ENCODE measurements at places on chromosomes 3 and 15.

GRCh38 chr15:42056934-42057798, 36.3 kb upstream of the PLA2G4E start:
- no peak overlapping the region for H3K4me3 ChIP-seq
- H3K27ac ChIP-seq, result no peak overlapping the region
- no peaks in the 10 kb centered on the region for H3K4me1 ChIP-seq
- no peaks in the 10 kb centered on the region for H3K36me3 ChIP-seq

DNA sequence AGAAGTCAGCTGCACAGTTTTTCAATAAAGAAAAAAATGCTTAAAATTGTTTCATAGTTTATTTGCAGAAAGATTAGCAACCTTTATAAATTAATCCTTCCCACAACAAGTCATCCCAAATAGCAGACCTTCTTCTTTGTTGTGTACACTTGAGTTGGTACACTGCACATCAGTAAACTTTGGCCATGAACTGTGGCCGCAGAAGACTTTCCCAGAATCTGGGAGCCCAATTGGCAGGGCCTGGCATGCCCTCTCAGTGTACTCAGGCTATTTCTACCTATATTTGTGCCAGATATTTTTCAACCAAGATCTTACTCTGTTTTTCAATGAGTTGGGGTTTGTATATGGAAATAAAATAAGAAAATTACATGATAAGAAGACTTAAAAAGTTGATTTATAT, 133.1 kb downstream of the DIPK2A start:
- no peaks in the 10 kb centered on the region for H3K36me3 ChIP-seq
- H3K27ac ChIP-seq, result no peak overlapping the region
- no peaks in the 10 kb centered on the region for H3K27me3 ChIP-seq
- DNase-seq, result no peak
- H3K4me1 ChIP-seq, result peaks cover 15% of the 10 kb centered on the region

- DNase-seq, result peak; percentile 16
- no peaks in the 10 kb centered on the region for H3K36me3 ChIP-seq
- peak overlapping the region; percentile 35 for H3K4me3 ChIP-seq
- H3K4me1 ChIP-seq, result peaks cover 13% of the 10 kb centered on the region
- peaks cover 2% of the 10 kb centered on the region for H3K27me3 ChIP-seq
Observed at GRCh38 chr3:112735926-112736325, 95.0 kb upstream of the CCDC80 start.

GRCh38 chr15:44647637-44648036, 15.8 kb downstream of the SPG11 start:
- H3K4me1 ChIP-seq, result no peaks in the 10 kb centered on the region
- H3K36me3 ChIP-seq, result peaks cover 18% of the 10 kb centered on the region
- H3K27ac ChIP-seq, result no peak overlapping the region

GRCh38 chr3:46456118-46456517, 8.6 kb downstream of the LTF start:
- H3K27ac ChIP-seq, result no peak overlapping the region
- no peak for DNase-seq
- peaks cover 3% of the 10 kb centered on the region for H3K27me3 ChIP-seq
- H3K4me3 ChIP-seq, result no peak overlapping the region
- H3K4me1 ChIP-seq, result no peaks in the 10 kb centered on the region
- H3K36me3 ChIP-seq, result peaks cover 14% of the 10 kb centered on the region

Measured in glutamatergic neuron (in vitro differentiated cells).